ENCODE measurements at places on chromosomes 13 and 19.
A peak's percentile ranks its signal among the peaks of the same experiment; 100 is the strongest.

GRCh38 chr19:2309734-2310362 lies 1.9 kb upstream of the LINGO3 start:
- peak; percentile 67 for DNase-seq

- DNase-seq = no peak
Observed at GRCh38 chr13:34730961-34731360, 211.1 kb upstream of the NBEA start.

- peak; percentile 6 for DNase-seq
Observed at GRCh38 chr19:33468361-33469170, 53.0 kb downstream of the PEPD start.

GRCh38 chr19:30333291-30334065 lies 38.7 kb upstream of the ZNF536 start:
- no peak for DNase-seq

GRCh38 chr13:29562786-29563438 lies 32.6 kb downstream of the SLC7A1 start:
- peak; percentile 41 for DNase-seq

GRCh38 chr19:43667126-43667875 lies 2.7 kb downstream of the PLAUR start:
- DNase-seq = no peak

DNA sequence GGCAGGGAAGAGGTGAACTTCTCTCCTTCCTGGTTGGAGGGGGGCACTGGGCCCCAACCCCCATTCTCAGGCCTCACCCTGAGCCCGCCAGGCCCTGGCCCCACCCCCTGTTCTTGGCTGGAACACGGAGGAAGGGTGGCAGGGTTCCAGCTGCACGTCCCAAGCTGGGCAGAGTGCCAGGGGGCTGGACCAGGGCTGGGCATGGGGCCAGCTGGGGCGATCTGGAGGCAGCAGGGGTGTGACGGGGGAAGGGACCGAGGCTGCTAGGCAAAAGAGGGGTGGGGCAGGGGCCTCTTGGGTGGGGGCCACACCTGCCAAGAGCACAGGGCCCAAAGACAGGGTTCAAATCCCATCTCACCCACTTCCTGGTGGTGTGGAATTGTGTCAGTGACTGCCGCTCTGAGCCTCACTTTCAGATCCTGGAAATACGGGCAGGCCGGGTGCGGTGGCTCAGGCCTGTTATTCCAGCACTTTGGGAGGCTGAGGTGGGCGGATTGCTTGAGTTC lies 2.2 kb downstream of the HIF3A start:
- peak; percentile 84 for DNase-seq

GRCh38 chr19:7520131-7521051 lies 2.0 kb upstream of the MCOLN1 start:
- DNase-seq = no peak

DNA sequence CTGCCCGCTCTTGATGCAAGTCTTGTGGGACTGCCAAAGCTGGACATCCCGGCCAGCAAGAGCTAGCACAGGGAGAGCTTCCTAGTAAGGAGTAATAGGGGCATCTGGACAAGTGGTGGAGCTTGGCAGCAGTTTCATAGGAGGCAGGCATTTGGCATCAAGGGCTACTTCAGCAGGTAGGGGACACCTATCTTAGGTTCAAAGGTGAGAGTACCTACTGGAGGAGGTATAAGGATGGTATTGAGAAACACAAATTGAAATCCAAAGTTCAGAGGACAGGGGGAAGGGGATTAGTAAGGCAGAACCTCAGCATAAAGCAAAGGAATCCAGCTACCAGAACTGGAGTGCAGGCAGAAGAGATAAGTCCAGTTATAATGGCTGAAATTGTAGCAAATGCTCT lies 441.7 kb downstream of the OXGR1 start:
- no peak for DNase-seq

- peak; percentile 24 for DNase-seq
Observed at GRCh38 chr13:23993680-23993985, 96.3 kb upstream of the C1QTNF9B start.

DNA sequence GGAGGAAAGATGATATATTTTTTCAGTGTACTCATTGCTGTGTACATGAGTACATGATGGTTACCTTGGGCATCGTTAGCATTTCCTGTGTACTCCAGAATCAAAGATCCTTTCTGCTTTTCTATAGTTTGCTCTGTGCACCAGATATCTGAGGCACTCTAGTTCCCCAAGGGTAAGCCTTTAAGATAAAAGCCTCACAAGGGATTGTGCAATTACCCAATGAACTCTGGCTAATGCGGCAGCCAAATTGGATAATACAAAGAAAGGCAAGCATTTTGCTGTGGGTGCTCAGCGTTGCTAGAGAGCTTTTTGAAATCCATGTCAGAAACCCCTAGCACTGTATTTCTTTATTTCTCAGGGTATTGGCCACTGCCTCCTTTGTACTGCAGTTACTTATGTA lies 2.9 kb downstream of the CYSLTR2 start:
- DNase-seq = no peak

GRCh38 chr19:19485161-19485997 lies 30.0 kb downstream of the TSSK6 start:
- DNase-seq = peak; percentile 52

DNA sequence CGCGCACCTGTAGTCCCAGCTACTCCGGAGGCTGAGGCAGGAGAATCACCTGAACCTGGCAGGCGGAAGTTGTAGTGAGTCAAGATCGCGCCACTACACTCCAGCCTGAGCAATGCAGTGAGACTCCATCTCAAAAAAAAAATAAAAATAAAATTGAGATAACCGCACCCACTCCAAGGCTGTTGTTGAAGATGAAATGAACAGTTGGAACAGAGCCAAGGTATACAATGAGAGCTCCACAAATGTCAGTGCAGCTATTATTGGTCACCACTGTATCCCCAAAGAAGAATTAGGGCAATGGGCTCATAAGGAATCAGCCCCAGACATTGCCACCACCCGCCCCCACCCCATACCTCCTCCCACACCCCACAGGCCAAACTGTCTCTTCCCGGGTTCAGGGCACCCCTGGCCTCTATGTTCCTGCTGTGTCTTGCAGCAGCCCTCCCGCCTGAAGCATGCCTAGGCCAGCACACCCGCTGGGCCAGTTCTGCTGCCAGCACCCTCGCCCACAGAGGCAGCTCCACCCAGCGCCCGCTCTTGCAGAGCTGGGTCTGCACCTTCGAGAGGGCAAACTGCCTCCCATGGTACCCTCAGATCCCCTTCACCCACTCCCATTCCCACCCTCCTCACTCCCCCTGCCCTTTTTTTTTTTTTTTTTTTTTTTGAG lies 3.5 kb upstream of the S1PR5 start:
- no peak for DNase-seq

All from EH (cell line).